Stomach (tissue), 19 donors: ENCODE measurements at places on chromosomes 6 and 20. TPM values are rescaled to one million over a fixed set of nuclear protein-coding genes. Genes with fewer than 3 reads are reported as not detected.
A peak's percentile ranks its signal among the peaks of the same experiment; 100 is the strongest.

DNA sequence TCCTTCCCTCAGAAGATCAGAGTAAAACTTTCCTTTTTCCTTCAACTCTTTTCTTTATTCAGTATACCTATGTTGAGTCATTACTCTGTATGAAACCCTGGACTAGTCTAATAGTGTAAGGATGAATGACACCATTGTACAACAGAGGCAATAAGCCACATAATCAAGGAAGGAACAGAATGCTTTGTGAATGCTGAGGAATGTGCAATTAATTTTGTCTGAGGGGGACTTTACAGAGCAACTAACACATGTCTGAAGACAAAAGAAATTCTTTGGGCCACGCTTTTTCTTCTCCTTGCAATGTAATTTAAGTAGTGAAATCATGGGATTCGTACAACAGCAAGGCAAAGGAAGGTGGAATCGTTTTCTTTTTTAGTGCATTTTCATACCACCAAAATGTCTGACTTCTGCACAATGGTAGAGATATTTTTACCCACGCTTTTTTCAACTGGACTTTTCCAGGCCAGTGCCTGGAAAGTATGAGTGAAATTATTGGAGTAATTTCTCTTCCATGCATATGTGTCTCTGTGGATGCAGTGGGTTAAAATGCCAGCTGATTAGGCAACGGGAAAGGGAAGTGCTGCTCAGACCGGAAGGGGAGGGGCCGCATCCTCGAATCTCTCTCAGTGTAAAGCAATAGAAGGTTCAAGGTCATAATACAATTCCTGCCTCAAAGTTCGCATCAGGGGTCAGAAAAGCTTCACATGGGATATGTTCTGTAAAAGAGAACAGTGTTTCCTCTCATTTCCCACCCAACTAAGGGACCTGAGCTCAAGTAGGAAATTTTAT is 89.9 kb upstream of the MTHFD1L start:
- DNase-seq = no peak

DNA sequence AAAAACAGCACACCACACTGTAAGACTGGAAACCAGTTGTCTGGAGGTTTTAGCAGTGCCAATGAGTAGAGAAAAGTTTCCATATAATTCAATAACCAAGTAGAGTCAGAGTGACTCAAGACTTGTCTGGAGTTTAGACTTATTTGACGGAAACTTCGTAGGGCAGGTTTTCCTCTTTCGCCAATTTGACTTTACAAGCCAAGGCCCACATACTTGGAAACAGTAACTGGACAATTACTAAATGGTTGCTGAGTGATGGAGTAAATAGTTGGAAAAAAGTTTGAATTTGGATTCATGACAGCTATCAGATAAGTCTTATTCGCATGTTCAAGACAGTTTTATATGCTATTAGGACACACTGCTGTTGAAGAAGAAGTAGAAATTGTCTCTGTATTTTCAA is 48.1 kb upstream of the CTAGE9 start:
- DNase-seq = no peak

- no peak for DNase-seq
These were observed 213.1 kb downstream of the SYNDIG1 start for GRCh38 chr20:24682496-24682985.

DNA sequence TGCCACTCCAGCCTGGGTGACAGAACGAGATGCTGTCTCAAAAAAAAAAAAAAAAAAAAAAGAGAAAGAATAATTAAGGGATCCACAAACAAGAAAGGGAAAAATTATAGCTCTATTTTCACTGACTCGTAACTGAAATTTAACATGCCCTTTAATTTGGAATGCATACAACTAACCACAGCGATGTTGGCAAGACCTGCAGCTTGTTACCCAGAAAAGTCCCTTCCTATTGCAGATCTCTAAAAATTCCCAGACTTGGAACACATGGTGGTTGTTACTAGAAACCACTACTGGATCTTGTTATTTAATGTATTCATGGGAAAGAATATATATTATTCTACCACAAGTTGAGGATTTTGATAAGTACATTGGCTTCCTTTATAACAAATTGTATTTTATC is 27.8 kb upstream of the SMIM28 start:
- DNase-seq = no peak

- DNase-seq = peak; percentile 30
These were observed 148.6 kb downstream of the LRRC1 start for GRCh38 chr6:53943395-53943794.

DNA sequence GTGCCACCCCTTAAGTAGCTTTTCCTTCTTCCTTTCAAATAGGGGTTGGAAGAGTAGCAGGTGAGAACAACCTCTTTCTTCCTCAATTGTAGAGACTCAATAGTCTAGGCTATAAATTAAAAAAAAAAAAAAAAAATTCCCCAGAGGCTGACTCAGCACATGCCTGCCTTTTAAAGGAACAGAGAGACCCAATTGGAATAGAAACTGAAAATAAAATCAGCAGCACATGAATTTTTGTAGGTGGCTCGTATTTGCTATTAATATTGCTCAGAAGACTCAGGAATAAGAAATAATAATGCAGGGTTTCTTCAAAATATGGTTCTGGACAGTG is 19.3 kb downstream of the TOP1 start:
- DNase-seq = no peak

DNA sequence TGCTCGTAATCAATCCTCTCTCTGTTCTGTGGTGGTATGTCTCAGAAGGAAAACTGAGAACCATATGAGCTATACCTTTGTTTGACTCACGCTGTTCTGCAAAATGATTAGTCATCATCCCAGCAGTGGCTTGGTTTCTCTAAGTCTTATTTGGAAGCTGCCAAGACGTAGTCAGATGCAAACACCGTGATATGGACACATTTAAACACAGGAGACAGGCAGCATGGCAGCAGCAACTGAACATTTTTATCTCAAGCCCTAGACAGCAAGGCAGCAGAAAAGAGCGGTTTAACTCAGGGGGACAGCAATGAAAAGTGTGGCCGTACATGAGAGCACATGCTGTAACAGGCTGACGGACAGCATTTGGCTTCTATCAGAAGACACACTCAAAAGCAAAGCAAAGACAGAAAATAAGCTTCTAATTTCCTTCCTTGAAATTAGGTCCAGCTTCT is 1295.1 kb downstream of the EPHA7 start:
- DNase-seq = no peak

Gene DEFB113
- total RNA-seq = not detected

Gene GNRH2
- total RNA-seq = not detected

Gene RAD21L1
- total RNA-seq = not detected

Gene ETV7
- total RNA-seq = not detected
